ENCODE measurements at places on chromosomes 13 and 19.

GRCh38 chr19:49110567-49110966, 3.6 kb upstream of the LIN7B start:
- no peak for DNase-seq

DNA sequence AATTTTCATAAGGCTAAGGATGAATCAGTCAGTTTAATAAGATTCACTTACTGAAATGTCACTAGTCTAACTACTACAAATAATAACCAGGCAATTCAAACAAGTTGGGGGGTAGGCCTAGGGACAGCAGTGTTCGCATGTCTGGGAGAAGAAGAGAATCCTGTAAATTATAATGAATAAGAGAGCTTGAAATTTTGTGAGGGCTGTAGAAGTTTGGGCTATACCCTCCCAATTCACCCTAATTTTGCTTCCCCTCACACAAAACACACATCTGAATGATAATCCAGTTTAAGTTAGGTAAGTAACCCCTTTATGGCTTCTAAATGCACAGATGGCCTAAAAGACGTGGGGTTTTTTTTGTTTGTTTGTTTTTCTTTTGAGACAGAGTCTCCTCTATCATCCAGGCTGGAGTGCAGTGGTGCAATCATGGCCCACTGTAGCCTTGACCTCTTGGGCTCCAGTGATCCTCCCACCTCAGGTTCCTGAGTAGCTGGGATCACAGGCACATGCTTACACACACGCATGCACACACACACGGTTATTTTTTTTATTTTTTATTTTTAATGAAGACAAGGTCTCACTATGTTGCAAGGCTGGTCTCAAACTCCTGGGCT, 69.9 kb downstream of the TBC1D4 start:
- DNase-seq, result no peak

DNA sequence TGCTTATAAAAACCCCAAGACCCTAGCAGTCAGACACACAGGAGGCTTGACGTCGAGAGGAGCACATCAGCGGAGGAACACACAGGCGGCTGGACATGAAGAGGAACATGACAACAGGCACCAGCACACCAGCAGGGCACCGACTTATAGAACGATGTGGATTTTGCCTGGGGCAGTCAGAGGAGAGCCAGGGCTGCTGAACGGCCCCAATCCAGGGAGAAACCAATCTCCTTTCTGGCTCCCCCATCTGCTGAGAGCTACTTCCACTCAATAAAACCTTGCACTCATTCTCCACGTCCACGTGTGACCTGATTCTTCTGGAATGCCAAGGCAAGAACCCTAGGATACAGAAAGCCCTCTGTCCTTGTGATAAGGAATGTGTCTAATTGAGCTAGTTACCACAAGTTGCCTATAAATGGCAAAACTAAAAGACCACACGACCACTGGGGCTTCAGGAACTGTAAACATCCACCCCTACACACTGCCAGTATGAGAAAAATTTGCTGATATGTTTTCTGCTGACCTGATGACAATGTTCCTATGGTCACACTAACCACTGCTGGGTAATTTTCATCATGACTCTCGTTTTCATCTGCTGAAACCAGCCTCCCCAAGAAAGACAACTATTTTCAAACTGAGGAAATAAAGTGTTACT, 35.8 kb upstream of the CEACAM21 start:
- no peak for DNase-seq

DNA sequence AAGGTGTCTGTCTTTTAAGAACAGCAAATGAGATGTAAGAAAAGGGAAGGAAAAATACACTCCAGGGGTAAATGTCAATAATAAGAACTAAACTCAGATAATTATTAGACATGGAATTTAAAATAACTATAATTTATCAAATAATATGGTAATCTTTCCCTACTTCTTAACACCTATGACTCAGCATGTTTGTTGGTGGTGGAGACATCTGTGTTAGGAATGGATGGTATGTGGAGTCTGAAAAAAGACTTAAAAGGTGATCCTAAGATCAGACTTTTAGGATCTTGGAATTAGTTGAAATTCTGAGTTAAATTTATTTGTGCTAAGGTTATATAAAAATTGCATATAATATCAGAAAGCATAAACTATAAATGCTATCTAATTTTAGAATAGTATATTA, 915.1 kb downstream of the SLITRK5 start:
- DNase-seq, result no peak

DNA sequence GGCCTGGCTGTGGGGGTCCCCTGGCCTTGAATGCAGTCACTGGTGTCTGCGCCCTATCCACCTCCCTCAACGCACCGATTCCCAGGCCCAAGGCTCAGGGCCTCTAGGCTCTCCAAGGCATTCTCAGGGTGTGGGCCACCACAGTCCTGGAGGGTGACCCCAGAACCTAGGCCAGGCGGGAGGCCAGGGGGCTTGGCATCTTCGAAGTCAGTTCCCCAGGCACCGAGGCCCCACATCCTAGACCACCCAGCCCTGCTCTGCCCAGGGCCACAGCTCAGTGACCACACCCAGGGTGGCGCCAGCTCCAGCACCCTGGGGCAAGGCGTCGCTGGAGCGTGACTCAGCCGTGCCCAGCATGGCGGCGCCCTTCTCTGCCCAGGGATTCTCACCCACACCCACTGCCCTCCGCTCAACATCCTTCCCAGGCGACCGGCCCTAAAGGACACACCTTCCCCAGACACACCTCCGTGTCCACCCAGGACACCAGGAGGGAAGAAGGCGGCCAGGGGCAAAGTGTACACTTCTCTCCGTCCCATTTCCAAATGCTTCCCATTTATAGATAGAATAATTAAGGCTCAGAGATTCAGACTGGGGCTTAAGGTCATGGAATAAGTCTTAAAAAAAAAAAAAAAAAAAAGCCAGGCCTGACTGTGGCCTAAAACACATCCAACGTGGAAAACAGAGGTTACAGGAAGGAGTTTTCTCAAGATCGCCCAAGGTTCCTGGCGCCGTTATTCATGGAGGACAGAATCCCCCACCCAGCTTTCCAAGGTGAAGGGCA, 36.4 kb upstream of the NANOS3 start:
- peak; percentile 41 for DNase-seq

GRCh38 chr19:48113190-48113917, 2.7 kb upstream of the PLA2G4C start:
- no peak for DNase-seq

DNA sequence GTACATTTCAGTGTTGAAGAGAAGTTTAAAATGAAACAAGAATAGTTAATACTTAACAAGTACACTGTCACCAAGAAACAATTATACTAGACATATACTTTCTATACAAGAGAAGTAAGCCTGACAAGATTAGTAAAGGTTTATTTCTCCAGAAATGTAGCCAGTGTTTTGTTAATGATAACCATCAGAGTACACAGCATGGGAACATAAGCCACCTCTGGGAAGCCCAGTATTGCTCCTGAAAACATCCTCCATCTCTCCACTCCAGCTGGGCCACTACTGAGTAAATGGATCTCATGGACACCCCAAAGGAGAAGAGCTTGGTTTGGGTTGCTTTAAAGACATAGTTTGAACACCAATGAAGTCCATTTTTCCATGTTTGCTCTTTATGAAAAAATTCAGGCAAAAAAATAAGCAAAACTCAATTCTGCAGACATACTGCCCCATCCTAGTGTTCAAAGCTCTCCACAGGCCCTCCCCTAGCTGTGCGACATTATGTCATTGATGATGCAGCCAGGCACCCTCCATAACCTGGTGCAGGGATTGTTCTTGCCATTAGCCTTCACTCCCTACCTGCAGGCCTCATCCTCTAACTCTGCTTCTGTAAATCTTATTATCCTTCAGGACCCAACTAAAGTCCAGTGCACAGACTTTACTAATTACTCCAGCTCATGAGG, 61.9 kb downstream of the LHFPL6 start:
- DNase-seq, result no peak

- no peak for DNase-seq
These were observed 467.8 kb upstream of the ARGLU1 start for GRCh38 chr13:107035778-107036177.

- no peak for DNase-seq
These were observed 50.4 kb upstream of the CYSLTR2 start for GRCh38 chr13:48603375-48603774.

GRCh38 chr13:93789058-93789457, 562.5 kb downstream of the GPC6 start:
- no peak for DNase-seq

- DNase-seq, result peak; percentile 8
These were observed 348.3 kb downstream of the LIG4 start for GRCh38 chr13:107866941-107867623.

Measured in large intestine (tissue), 12 donors.